ENCODE measurements at places on chromosomes 1 and 21.

DNA sequence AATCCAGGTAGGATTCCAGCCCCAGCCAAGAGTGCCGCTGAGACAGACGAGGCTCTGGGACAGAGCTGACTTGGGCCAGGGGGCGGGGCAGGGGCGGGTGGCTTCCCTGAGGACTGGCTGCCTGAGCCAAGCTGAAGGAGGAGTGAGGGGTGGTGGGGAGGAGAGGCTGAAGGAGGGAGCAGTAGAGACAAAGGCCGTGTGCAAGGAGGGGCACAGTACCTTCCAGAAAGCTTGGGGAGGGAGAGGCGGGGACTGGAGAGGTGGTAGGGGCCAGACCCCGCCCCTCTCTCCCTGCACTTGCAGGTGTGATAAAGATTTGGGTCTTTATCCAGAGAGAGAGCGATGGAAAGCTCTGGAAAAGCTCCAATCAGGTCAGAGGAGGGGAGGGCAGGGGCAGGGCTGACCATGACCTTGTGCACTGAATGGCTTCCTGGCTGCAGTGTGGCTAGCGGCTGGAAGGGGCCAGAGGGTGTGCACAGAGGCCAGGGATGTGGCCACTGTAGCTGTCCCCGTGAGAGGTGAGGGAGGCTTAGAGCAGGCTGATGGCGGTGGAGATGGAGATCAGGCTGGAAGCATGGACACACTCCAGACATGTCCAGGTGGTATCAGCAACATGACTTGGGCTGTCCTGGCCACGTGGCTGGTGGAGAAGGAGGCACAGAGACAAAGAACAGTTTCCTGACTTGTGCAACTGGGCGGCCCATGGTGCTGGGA lies 6.7 kb upstream of the EPHA8 start:
- no peak for DNase-seq

- DNase-seq, result no peak
Measured at GRCh38 chr1:8257621-8258020, 60.3 kb upstream of the SLC45A1 start.

DNA sequence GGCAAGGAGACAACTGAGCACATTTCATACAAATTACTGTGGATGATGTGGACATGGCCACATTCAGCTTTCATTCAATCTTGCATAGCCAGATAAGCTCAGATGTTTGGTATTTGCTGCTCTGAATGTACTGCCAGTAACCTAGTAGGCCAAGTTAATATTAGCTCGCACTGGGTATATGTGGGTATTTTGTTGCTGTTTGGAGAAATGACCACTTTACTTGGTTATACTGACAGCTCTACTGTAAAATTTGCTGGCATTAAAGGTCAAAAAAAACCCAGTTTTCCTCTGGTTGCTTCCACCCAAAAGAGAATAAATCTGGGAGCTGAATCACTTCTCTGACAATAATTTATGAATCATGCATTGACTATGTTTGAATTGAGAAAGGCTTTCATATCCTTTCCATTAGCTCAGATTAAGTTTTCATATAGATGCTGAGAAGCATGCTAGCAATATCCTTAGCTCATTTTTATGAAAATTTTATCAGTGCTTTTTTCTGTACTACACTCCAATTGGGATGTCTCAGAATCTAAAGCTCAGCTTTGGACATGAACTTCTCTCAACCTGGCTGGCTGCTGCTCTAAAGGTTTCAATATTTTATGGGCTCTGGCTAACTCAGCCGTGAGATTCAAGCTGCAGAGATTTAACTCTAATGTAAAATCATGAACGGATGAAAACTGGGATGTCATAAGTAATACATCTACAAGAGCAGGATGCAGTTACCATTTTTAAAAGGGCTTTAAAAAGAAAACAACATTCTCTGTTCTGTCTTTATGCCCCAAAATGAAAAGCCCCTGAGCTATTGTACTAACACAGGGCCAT lies 330.0 kb downstream of the BARHL2 start:
- no peak for DNase-seq

DNA sequence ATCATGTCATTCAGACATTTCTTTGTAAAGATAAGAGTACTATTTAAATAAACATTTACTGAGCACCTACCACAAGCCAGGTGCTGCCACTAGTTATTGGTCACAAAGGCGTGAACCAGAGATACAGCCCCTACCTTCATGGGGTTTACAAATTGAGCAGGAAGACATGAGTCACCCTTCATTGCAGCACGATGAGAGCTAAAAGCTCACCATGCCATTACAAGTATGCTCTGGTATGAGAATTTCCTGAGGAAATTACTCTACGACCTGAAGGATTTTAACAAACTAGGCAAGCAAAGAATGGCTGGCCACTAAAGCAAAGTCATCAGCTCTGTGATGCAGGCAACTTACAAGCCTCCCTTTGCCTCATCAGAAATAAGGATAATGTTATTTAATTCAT lies 346.8 kb downstream of the BRINP2 start:
- DNase-seq, result no peak

- DNase-seq, result peak; percentile 65
Measured at GRCh38 chr1:53278298-53278725, 40.0 kb upstream of the MAGOH start.

DNA sequence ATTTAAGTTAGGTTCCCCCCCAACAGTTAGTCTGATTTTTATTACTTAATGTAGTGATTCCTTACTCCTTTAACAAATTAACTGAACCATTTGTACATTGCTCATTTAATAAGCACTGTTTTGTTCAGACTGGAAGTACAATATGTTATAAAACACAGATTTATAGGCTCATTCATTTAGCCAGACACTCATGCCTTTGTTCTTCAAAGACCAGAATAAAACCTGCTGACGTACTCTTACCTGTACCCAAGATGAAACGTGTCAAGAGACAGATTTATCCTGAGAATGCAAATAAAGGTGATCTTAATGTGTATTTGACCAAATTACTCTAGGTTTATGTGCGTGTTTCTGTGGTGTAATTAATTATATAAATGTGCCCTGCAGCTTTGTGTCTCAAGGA lies 92.8 kb downstream of the INTS7 start:
- DNase-seq, result no peak

DNA sequence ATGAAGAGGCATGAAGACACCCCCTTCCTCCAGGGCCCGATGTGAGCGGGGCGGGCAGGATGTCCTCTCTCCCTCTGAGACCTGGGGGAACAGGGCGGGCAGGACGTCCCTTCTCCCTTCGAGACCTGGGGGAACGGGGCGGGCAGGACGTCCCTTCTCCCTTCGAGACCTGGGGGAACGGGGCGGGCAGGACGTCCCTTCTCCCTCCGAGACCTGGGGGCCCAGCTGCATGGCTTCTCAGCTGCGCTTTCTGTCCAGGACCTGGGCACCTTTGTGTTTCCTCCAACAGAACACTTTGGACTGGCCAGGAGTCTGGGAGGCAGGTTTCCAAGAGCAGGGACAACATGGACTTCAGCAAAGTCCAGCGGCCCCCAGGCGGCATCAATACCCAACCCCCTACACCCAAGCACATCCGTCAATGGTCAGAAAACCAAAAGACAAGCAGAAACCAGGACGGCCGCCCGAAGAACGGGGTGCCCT lies 30.8 kb upstream of the ADARB1 start:
- DNase-seq, result no peak

- DNase-seq, result no peak
Measured at GRCh38 chr1:97077221-97077620, 355.6 kb downstream of the PTBP2 start.

GRCh38 chr1:91345395-91346005 lies 59.1 kb downstream of the HFM1 start:
- DNase-seq, result no peak

DNA sequence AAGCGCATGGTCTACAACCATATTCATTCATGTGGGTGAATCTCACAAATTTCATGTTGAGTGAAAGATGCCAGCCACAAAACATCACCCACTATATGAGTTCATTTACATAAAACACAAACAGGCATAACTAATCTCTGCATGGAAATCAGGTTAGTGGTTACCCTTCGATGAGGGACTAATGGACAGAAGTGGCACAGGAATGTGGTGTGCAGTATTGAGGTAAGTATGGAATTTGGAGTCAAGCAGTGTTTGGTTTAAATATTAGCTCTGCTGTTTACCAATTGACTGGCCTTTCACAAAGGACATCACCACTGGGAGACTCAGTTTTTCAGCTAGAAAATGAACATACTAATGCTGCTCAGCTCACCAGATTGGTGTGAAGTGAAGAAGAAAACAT lies 24.2 kb downstream of the CCDC185 start:
- DNase-seq, result no peak
